ENCODE measurements at places on chromosomes 2 and 18. TPM values are rescaled to one million over a fixed set of nuclear protein-coding genes. Genes with fewer than 3 reads are reported as not detected.

RAMP1 gene
- total RNA-seq: 13.2 TPM

PPP4R1 gene
- total RNA-seq: 174 TPM

- no peak for DNase-seq
Observed at GRCh38 chr2:60159519-60159918, 393.9 kb downstream of the BCL11A start.

DNA sequence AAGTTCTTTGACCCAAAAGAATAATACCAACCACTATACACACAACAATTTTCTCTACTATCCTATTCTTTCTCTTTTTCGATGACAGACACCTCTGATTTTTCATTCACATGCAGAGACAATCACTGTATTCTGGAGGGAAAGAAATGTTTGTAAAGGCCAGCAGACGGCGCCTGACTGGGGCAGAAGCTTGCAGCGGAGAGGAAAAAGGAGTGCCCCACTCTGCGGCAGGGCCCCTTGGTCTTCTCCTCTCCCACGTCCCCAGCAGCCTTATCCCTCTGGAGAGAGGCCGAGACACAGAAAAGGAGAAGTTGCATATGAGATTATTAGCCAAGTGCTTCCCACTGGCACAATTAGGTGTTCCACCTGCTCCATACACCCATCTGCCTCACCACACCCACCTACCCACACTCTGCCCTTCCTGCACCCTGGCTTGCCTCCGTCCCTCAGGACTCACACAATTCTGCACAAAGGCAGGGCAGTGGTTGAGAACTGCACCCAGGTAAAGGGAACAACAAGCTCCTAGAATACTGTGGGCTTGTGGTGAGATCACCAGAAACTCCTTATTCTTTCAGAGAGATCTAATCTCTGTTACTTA, 687.3 kb downstream of the NRXN1 start:
- DNase-seq: no peak
